ENCODE measurements at places on chromosomes 2 and 18.

- no peak for DNase-seq
Measured at GRCh38 chr2:215401896-215402379, 33.9 kb downstream of the FN1 start.

GRCh38 chr2:191889931-191890330 is 43.0 kb upstream of the CAVIN2 start:
- DNase-seq = no peak

DNA sequence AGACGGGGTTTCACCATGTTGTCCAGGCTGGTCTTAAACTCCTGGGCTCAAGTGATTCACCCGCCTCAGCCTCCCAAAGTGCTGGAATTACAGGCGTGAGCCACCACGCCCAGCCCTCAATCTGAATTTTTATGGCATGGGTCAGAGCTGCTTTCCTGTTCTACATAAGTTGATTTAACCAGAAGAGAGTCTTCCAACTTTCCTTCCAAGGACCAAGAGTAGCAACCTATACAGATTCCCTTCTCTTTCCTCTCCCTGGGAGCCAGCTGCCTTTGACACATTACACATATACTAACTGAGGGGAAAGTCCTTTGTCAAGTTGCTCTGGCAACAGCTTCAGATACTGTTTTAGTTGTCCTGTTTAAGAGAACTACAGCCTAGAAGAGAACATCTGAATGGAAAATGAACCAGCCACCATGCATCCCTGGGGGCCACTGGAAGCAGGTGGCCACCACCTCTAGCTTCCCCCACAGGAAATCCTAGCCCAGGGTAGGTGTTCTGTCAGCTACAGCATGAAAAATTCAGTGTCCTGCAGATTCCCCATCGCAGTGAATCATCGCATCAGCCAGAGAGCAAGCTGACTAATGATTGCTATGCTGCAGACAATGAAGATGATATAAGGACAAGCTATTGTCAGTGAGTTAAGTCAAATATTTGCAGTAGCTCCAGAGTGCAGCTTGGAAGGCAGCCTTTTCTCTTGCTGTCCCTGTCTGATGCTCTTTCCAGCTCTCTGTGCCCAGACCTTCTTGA is 62.9 kb downstream of the POMC start:
- no peak for DNase-seq

GRCh38 chr2:133641942-133642725 is 73.9 kb upstream of the NCKAP5 start:
- DNase-seq = no peak

DNA sequence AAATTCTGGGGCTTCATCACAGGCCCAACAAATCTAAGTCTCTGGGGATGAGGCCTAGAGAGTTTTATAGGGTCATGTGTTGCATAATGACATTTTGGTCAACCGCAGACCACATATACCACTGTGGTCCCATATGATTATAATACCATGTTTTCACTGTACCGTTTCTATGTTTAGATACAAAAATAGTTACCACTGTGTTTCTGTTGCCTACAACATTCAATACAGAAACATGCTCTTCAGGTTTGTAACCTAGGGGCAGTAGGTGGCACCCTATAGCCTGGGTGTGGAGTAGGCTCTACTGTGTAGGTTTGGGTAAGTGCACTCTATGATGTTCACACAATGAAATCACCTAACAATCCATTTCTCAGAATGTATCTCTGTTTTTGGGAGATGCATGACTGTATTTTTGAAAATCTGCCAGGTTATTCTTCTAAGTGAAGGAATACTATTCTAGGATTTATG is 485.2 kb downstream of the PTPRM start:
- no peak for DNase-seq

DNA sequence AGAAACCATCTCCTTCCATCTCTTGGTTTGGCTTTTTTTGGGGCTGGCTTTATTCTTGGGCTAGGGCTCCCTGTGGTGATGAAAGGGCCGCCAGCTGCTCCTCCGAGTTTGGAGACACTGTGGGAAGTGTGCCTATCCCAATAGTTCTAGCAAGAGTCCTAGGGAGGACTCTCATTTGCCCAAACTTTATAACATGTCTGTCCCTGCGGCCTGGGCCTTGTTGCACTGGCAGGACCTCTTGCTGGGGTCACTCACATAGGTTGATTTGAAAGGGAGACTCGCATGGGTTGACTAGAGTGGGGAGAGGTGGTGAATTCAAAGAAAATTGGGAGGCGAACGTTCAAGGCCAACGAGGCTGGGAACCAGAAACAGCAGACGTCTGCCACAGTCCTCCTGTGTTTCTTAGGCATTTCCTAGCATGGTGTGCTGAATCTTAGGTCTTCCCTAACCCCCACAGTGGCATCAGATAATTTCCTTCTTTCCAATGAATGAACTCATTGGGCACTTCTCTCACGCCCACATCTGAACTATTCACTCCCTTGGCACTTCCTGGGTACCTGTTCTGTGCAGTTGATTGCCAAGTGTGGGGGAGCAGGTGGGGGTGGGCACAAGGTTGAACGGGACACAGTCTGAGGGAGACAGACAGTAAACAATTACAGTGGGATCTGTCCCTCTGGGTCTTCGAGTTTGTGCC is 26.8 kb downstream of the NIFK start:
- DNase-seq = no peak

GRCh38 chr2:240622531-240623235 is 2.6 kb upstream of the GPR35 start:
- DNase-seq = peak; percentile 4

GRCh38 chr2:9112079-9112721 is 94.4 kb upstream of the ASAP2 start:
- DNase-seq = no peak

DNA sequence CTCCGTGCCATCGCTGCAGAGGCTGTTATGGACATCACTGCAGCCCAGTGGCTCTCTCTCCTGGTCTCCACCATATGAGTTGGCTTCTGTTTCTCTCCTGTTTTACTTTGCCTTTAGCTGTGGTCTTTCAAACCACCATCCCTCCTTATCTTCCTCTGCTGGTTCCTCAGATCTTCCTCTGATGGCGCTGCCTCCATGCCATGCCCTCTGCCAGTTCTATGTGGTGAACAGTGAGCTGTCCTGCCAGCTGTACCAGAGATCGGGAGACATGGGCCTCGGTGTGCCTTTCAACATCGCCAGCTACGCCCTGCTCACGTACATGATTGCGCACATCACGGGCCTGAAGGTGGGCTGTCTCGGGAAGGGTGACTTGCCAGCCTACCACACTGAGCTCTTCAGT is 13.1 kb downstream of the TYMS start:
- DNase-seq = no peak

DNA sequence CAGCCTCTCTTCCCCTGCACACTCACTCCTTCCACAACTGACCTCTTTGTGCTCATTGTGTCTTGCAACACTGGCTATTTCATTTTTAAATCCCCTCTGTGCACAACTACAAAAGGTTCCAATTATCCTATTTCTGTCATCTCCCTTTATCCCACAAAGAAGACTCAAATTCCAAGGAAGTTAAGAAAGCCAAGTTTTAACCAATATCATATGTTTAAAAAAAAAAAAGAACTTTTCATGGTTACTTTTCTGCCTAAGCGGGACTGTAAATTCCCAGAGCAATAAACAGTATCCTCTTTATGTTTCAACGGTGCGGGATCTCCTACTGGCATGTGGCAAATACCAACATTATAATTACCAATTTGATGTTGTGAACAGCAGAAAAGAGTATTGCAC is 83.8 kb downstream of the DOCK10 start:
- DNase-seq = no peak

DNA sequence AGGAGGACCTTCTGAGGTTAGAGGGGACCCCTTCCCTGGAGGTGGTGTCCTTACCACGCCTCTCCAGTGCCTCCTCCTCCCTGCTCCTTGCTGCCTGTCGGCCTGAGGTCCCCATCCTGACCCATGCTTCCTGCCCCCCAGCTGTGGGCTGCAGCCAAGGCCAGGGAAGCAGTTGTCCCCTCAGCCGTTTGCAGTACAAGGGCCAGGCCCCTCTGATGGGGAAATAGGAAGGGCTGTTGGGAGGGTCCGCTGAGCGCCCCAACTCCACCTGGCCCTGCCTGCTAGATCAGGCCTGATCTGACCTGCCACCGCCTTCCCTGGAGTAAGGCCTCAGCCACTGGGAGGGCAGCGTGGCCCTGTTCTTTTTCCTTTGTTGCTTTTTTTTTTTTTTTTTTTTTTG is 219.8 kb downstream of the KLHL29 start:
- no peak for DNase-seq

GRCh38 chr2:31476511-31477180 is 62.1 kb upstream of the XDH start:
- no peak for DNase-seq

- no peak for DNase-seq
Measured at GRCh38 chr2:201313362-201313761, 43.8 kb downstream of the FLACC1 start.

- DNase-seq = peak; percentile 55
Measured at GRCh38 chr18:24009651-24010333, 4.8 kb upstream of the TTC39C start.

- DNase-seq = no peak
Measured at GRCh38 chr2:42794271-42795046, 2.1 kb upstream of the HAAO start.

DNA sequence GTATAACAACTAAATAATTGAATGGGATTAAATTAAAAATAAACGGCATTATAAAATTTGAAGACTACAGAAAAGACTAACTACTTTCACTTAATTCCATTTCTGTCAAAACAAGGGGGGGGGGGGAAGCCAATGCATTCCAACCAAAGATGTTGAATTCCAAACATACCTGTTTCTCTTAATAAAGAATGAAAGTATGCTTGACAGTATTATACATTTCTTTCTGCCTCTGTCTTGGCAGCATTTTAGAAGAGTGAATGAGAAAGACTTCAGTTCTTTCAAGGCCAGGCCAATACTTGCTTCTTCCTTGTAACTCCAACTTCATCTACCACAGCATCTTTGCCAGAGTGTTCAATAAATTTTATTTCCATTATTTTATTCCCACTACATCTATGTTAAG is 65.9 kb downstream of the PDE11A start:
- DNase-seq = no peak

DNA sequence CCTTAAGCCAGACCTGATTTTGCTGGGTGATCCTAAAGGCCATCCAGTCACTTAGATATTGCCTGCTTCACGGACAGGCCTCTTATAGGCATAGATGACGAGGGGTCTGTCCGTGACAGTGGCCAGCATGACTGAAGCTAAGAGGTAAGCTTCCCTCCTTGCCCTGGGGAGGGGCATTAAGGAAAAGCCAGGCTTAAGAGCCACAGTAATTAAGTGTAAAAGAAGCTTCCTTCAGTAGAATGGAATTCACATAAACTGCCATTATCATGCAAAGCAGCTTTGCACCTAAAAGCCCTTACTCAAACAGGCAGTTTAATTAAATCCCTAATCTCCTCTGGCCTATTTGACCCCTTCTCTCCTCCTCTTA is 99.4 kb upstream of the PKDCC start:
- DNase-seq = no peak

DNA sequence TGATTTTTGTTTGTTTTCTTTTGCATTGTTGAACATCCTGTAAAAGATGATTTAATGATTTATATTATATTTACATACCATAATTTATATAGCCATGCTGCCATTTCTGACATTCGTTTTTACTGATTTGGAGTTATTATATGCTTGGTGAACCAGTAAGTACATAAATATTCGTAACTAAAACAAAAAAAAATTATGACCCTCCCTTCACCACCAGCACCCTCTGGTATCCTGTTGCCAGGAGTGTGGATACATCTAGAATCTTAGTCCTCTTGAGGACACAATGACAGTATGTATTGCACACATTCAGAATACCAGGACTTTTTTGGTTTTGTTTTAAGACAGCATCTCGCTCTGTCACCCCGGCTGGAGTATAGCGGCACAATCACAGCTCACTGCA is 43.9 kb upstream of the B3GNT7 start:
- no peak for DNase-seq

DNA sequence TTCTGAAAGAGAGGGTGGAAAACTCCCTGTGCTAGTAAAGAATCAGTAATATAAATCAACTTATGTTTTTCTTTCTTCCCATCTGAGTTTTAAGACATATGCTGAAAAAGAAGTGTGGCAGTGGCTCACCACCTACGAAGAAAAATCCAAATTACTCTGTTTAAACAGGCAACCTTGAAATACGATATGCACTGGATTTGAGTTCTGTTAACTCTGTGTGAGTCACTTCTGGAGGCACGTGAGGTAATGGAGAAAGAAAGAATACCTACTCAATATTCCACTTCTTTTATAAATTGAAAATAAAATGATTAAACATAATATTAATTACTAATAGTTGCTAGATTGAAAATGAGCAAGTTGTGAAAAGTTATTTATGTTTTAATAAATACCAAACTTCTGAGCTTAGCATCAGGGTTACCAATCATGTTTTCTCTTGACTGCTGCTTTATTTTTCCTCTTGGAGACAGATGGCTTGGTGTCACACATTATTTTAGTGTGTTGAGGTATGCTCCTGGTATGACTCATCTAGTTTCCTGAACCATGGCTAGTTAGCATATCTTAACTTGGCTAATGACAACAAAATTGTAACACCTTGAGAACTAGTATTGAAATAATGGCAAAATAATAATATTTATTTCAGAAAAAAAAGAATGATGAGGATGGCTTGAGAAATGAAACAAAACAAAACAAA is 1705.5 kb upstream of the PIK3C3 start:
- DNase-seq = no peak

DNA sequence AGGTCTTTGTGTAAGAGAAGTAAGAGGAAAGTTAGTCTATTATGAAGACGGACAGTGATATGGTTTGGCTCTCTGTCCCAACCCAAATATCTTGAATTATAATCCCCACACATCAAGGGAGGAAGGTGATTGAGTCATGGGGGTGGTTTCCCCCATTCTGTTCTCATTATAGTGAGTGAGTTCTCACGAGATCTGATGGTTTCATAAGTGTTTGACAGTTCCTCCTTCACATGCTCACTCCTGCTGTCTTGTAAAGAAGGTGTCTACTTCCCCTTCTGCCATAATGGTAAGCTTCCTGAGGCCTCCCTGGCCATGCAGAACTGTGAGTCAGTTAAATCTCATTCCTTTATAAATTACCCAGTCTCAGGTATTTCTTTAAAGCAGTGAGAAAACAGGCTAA is 67.6 kb downstream of the NEURL3 start:
- no peak for DNase-seq

DNA sequence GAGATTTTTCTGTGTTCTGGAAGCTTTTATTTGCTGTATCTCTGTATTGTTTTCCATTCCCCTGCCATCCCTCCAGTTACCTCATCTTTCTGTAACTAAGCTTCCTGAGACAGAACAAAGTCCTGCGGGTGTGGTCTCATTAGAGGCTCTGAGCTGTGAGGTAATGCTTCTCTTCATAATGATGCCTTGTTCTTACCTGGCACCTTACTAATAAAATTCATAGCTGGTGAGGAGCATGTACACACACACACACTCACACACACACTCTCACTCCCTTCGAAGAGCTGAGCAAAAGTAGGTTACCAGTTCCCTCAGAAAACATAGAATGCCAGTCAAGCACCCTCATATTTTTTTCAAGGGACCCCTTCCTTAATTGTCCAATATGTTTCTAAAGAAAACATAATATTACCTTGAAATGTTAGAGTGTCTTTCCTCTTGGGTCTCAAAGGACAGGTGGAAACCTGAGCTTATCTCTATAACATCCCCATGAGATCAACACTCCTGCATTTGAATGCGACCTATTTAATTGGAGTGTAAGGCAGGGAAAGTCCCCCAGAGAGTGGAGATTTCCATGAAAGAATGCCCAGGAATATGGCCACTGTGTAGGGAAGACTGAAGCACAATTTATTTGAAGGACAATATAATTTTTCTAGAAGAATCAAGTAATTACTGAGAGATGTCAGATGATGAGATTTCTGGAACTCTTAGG is 161.6 kb upstream of the NCK2 start:
- no peak for DNase-seq

GRCh38 chr2:62569907-62570841 is 64.2 kb upstream of the TMEM17 start:
- DNase-seq = no peak

GRCh38 chr2:169961911-169962310 is 134.7 kb downstream of the UBR3 start:
- DNase-seq = no peak

All from NCI-H1105 treated with DMSO at 0.1 percent for 48 hours (cell line).